ENCODE measurements at places on chromosomes 12 and 14.

GRCh38 chr12:89253488-89253887 is 98.8 kb downstream of the DUSP6 start:
- H3K27me3 ChIP-seq = no peaks in the 10 kb centered on the region
- H3K27ac ChIP-seq = no peak overlapping the region
- DNase-seq = no peak
- H3K4me1 ChIP-seq = peaks cover 35% of the 10 kb centered on the region
- H3K4me3 ChIP-seq = no peak overlapping the region

DNA sequence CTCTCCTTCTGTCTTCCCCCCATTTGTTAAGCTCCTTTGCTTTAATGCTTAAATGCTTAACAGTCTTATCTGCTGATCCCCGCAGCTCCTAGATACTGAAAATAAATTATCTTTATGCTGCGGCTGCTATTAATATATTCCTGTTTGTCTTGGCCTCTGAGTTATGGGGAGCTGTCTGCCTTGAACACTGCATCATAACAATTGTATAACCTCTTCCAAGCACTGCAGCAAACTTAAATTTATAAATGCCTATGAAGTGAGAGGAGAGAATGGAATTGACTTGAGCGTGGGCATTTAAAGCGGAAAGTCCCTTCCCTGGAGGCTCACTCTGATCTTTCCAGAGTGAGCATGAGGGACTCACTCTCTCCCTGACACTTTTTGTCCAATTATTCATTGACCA is 23.1 kb upstream of the DCP1B start:
- DNase-seq = no peak
- no peak overlapping the region for H3K27ac ChIP-seq
- H3K4me1 ChIP-seq = no peaks in the 10 kb centered on the region
- peaks cover 24% of the 10 kb centered on the region for H3K27me3 ChIP-seq

DNA sequence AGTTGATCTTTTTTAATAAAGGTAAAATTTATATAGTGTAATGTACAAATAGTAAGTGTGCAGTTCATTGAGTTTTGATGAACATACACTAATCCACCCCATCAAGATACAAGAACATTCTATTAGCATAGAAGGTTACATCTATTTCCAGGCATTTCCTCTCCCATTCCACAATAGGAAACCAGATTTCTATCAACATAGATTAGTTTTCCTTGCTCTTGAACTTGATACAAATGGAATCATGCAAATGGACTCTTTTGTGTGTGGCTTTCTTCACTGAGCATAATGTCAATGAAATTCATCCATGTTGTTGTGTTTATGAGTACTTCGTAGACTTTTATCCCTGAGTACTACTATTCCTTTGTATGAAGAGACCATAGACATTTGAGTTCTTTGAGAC is 10.8 kb downstream of the STYX start:
- DNase-seq = no peak
- no peaks in the 10 kb centered on the region for H3K27me3 ChIP-seq
- no peak overlapping the region for H3K4me3 ChIP-seq
- H3K36me3 ChIP-seq = peaks cover 42% of the 10 kb centered on the region

DNA sequence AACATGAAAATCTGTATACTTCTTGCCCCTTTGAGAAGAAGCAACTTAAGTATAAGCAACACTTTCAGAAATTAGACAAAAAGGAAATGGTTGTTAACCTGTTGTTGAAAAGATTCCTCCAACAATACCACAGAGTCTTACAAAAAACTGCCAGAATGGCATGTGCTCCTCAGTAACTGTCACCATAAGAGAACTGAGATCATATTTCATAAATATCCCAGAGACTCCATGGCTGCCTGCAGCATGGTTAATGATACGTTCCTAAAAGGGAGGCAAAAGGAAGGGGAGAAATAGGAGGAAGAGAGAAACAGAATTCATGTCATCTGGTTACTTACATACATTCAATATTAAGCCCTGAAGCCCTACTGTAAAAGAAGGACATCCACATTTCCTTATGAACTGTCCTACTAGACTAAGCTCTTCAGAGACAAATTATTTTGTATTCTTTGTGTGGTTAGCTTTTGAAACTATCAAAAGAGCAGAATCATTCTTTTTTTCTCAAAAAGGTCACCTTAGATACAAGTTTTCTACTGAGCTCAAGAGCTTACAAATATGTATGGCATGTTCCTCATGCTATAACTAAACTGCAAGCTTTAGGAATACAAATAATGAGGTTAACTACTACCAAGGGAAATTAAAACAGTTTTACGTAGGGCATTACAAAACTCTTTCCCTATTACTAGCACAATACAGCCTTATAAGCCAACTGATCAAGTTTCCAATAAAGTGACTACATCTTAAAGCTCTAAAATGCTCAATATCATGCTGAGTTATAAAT is 37.8 kb downstream of the ERGIC2 start:
- no peak overlapping the region for H3K27ac ChIP-seq
- peaks cover 41% of the 10 kb centered on the region for H3K36me3 ChIP-seq
- no peaks in the 10 kb centered on the region for H3K4me1 ChIP-seq
- no peak for DNase-seq
- H3K27me3 ChIP-seq = no peaks in the 10 kb centered on the region

GRCh38 chr14:69328317-69328716 is 68.4 kb downstream of the GALNT16 start:
- H3K36me3 ChIP-seq = no peaks in the 10 kb centered on the region
- peaks cover 19% of the 10 kb centered on the region for H3K27me3 ChIP-seq
- no peak overlapping the region for H3K4me3 ChIP-seq
- DNase-seq = peak; percentile 3

DNA sequence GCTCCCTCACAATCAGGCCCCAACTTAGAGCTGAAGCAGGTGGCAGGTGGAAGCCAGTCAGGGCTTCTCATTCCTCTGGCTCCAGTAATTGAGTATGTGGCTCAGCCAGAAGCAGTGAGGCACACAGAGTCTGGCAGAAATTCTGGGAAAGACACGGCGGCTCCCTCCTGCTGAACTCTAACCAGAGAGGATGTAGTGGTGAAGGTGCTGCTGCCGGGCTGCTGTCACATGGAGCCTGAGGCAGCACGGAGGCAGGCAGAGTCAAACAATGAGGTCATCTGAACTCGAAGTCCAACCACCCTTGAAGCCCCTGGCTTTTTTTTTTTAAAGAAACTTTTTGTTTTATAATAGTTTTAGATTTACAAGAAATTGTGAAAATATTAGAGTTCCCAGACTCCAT is 33.4 kb upstream of the SMOC1 start:
- H3K4me3 ChIP-seq = no peak overlapping the region
- H3K27me3 ChIP-seq = peaks cover 26% of the 10 kb centered on the region
- H3K4me1 ChIP-seq = no peaks in the 10 kb centered on the region
- H3K27ac ChIP-seq = no peak overlapping the region
- no peaks in the 10 kb centered on the region for H3K36me3 ChIP-seq
- DNase-seq = no peak

DNA sequence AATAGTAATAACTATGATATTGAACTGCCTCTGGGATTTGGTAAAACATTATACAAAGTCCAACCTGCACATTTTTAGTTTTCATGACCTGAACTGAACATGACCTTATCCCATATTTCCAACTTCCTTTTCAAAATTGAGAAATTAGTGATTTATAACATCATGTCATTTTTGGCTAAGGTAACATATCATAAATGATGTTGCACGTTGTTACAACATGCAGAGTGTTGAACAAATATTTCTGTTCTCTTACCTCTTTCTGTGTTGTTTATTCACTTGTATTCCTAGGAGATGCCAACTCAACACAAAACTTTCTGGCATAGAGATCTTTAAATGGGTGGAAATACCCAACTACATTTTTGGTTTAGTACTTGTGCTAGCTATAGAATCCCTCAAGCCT is 496.0 kb downstream of the SLC6A15 start:
- H3K27me3 ChIP-seq = no peaks in the 10 kb centered on the region
- no peak overlapping the region for H3K27ac ChIP-seq
- H3K4me3 ChIP-seq = no peak overlapping the region
- no peak for DNase-seq

- peaks cover 9% of the 10 kb centered on the region for H3K4me1 ChIP-seq
- no peak overlapping the region for H3K4me3 ChIP-seq
- no peak for DNase-seq
Measured at GRCh38 chr14:103118018-103118662, 5.1 kb upstream of the TNFAIP2 start.

GRCh38 chr12:54337854-54338650 is 13.1 kb downstream of the COPZ1 start:
- no peak overlapping the region for H3K27ac ChIP-seq
- no peak overlapping the region for H3K4me3 ChIP-seq
- no peak for DNase-seq
- H3K27me3 ChIP-seq = no peaks in the 10 kb centered on the region
- H3K4me1 ChIP-seq = peaks cover 10% of the 10 kb centered on the region

GRCh38 chr14:66965831-66966230 is 223.4 kb upstream of the GARIN2 start:
- DNase-seq = no peak
- no peak overlapping the region for H3K4me3 ChIP-seq
- no peaks in the 10 kb centered on the region for H3K4me1 ChIP-seq

DNA sequence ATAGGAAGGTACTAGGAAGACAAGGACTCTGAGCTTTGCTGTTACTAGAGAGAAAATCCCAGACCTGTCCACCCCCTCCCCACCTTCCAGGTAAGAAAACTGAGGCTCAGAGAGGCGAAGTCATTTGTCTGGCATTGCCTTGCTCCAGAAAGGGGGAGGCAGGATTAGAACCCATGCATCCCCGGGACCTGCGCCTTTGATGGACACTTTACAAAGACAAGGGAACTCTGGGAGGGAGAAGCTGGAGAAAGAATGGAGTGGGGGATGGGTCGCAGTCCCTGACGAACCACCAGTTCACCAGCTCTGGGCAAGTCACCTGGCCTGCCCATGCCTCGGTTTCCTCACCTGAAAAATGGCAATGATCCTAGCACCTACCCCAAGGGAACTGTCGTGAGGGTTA is 10.8 kb downstream of the TRPV4 start:
- no peak for DNase-seq
- no peaks in the 10 kb centered on the region for H3K36me3 ChIP-seq
- no peaks in the 10 kb centered on the region for H3K4me1 ChIP-seq
- H3K27ac ChIP-seq = no peak overlapping the region

DNA sequence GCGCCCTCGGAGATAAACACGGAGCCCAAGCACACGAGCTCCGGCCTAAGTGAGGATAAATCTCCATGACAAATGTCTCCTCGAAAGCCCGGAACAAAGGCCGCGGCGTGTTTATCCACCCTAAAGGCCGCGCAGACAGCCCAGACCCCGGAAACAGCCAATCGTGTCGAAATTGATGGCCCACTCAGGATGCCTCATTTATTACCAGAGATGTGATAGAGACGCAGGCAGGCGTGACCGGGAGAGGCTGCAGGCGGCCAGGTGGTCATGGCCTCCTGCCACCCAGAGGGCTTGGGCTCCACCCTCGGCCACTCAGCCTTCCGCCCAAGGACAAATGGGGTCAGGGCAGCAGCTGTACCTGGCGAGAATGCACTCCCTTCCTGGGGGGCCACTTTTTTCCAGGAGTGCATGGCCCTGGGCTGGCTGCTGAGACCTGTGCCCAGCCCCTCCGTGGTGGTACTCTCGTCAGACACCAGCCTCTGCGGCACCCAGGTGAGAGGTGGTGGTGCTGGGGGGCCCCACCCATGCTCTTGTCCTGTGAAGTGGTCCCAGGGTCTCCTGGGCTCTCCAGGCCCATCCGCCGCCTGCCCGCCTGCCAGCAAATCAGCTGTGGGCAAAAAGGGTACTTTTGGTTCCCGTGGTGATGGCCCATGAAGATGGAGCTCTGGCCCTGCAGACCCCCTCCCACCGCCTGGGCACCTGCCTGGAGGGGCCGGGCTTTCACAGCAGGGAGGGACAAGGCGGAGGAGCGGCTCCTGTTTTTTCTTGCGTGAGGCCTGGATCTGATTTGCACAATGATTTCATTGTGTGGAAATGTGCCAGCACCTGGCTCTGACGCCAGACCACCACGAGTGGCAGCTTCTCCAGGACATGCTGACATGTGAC is 211.5 kb upstream of the C14orf180 start:
- H3K4me3 ChIP-seq = no peak overlapping the region
- H3K27me3 ChIP-seq = peaks cover 4% of the 10 kb centered on the region
- H3K27ac ChIP-seq = no peak overlapping the region
- peaks cover 7% of the 10 kb centered on the region for H3K4me1 ChIP-seq

DNA sequence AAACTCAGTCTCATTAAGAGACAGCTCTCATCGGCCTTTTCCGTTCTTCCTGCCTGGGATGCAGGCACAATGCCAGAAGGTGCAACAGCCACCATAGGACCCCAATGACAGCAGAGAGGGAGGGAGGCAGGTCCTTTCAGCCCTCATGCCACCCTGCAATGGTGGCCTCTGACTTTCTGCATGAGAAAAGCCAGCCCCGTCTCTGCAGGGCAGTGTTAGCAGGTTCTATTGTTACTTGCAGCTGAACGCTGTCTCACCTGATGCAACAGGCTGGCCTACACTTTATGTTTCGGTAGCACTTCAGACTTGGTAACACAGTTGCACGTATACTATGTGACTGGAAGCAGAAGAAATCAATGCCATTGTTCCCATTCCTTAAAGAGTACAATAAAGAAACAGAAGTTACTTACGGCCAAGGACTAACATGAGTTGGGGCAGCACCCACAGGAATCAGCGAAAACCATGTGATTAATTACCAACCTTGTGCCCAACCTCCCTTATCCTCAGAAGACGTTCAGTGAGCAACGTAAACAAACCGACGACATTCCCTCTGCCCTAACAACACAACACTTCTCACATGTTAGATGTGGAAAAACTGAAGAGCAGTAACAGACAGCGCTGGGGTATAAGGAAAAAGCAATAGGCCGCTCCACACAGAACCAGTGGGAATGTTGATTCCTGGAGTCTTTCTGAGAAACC is 102.1 kb downstream of the RIMBP2 start:
- no peaks in the 10 kb centered on the region for H3K4me1 ChIP-seq
- no peak for DNase-seq

DNA sequence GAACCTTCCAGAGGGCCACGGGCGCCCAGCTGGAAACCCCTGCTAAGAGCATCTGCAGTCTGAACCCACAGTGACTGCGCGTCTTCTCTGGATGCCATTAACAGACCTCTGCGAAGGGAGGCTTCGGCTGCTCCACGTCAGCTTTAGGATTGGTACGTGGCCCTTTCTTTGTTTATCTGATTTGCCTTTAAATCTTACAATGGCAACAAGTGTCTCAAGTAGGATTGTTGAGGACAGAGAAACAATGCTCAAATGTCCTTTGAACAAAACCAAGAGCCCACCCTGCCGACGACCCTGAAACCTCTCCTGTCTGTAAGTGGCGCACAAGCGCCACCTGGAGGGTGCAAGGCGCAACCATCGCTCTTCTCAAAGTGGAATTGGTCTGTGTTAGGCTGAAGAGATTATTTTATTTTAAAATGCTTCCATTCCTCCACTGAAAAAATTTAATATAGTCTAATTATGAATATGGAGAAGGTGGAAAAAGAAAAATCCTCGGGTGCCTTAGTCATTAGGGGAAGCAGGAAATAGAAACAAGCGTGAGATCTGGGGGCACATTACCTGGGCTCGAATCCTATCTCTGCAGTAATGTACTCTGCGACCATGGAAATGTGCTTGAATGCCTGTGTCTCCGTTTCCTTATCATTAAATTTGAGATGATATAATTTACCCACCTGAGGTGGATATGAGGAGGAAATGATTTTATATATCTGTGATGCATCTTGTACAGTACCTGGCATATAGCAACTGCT is 82.6 kb upstream of the PTPRB start:
- no peak overlapping the region for H3K4me3 ChIP-seq
- peak; percentile 38 for DNase-seq
- peaks cover 15% of the 10 kb centered on the region for H3K27me3 ChIP-seq
- peaks cover 6% of the 10 kb centered on the region for H3K4me1 ChIP-seq
- H3K36me3 ChIP-seq = no peaks in the 10 kb centered on the region

GRCh38 chr14:58716706-58717105 is 78.9 kb downstream of the DACT1 start:
- H3K4me1 ChIP-seq = peaks cover 5% of the 10 kb centered on the region
- H3K27ac ChIP-seq = no peak overlapping the region
- no peaks in the 10 kb centered on the region for H3K36me3 ChIP-seq
- H3K4me3 ChIP-seq = no peak overlapping the region
